H7 (cell line): ENCODE measurements at places on chromosomes 7 and 10. TPM values are rescaled to one million over a fixed set of nuclear protein-coding genes. Genes with fewer than 3 reads are reported as not detected.

DNA sequence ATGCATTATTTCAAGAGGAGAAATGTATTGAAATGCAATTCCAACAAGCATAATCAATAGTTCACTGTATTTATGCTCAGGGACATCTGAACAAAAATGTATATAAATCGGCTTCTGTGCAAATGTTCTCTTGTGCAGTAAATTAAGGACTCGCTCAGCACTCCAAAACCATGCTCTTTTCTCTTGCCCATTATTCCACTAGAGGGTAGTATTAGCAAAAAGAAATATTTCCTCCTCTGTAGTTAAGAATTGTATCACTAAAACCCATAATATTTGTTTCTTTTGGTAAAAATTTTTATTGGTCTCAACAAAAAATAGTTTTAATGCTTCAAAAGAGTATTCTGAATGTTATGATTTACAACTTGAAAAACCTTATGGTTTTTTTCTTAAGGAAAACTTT is 803.1 kb downstream of the PCDH15 start:
- DNase-seq, result peak; percentile 5

DNA sequence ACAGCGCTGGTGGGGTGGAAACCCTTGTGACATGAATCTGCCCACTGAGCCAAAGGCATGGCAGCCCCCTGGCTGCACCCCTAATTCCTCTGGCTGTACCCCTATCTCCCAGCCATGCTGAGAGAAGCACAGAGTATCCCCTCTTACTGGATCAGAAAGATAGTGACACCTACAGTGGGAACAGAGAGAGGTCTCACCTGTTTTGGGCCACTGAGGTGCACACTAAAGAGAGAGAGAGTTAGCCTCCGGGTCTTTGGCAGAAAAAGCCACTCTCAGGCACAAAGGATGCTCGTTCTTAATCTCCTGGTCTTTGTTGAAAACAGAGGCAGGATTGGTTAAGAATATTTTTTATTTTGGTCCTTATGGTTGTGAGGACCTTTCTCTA is 11.3 kb downstream of the TSPAN14 start:
- DNase-seq, result no peak

GRCh38 chr10:51832652-51833383 is 133.4 kb upstream of the CSTF2T start:
- no peak for DNase-seq

Gene PSMG3
- 45.9 and 49.8 TPM in 2 replicates for total RNA-seq

GRCh38 chr10:119203006-119203405 is 4.4 kb upstream of the GRK5 start:
- DNase-seq, result no peak

DNA sequence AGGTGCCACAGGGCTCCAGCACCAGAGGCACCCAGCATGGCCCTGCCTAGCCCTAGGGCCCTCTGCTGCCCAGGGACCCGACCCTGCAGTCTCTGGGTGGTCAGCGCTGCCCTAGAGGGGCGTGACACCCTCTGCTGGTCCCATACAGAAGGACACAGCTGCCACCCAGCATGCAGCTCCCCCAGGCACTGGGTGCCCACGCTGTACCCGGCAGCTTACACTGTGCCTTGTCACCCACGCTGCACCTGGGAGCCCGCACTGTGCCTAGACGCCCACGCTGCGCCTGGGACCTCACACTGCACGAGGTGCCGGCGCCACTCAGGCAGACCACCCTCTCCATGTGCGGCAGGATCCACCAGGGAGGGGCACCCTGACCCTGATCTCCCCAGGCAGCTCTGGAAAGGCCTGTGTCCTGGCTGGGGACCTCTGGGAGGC is 55.2 kb downstream of the PWWP2B start:
- peak; percentile 78 for DNase-seq

Gene KAT6B
- 5.2 and 11.2 TPM in 2 replicates for total RNA-seq

Gene MAP3K8
- total RNA-seq, result 10.5 and 12.9 TPM in 2 replicates

Gene LRRC61
- 38.3 and 39.4 TPM in 2 replicates for total RNA-seq

DNA sequence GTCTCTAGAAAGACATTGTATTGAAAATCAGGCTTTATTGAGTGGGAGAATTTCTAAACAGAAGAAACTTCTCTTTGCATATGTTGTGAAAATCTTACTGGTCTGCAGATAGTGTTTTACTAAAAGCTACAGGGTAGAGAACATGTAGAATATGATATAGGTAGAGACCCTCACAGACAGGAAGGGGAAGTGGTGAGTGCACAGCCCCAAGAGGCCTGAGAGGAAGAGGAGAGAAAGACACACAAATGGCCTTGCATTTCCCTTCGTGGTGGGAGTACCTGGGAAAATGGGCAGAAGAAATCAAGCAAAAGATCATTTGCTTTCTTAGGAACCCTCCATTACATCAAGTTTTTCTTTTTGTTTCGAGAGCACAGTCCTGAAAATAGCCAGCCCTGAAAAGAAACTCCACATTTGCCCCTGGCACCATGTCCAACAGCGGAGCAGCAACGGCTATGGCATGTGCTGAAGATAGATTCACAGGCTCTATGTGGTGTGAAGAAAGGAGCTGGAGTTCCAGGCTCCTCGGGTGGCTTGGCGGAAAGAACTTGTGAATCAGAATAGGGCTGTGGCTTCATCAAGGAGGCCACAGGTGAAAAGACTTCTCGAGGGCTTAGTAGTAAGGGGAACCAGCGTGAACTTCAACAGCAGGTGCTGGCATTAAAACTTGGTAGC is 143.5 kb downstream of the CALCR start:
- no peak for DNase-seq

DNA sequence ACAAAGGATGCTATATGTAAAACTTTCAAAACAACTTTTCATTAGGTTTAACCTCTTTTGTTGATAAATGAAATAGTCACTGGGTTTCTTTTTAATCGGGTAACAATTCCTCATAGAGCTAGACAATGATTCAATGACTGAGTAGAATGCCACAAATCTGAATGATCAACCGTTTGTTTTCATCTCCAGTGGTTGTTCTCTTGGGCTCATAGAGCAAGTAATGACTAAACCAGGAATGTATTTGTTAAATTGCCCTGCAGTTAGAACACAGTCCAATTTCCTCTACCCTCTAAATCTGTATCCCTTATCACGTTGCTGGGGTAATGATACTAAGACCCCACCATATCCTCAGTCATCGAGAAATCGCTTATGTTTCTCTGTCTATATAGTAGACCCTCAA is 40.0 kb downstream of the CNNM1 start:
- no peak for DNase-seq

DNA sequence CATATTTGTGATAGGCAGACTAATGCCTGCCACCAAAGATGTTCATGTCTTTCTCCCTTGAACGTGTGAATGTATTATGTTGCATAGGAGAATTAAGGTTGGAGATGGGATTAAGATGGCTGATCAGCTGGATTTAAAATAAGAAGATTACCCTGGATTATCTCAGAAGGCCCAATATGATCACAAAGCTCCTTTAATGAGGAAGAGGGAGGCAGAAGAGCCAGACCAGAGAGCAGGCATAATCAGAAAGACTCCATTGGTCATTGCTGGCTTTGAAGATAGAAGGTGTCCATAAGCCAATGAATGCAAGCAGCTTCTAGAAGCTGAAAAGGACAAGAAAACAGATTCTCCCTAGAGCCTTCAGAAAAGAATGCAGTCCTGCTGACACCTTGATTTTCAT is 410.3 kb downstream of the GRM8 start:
- DNase-seq, result no peak

DNA sequence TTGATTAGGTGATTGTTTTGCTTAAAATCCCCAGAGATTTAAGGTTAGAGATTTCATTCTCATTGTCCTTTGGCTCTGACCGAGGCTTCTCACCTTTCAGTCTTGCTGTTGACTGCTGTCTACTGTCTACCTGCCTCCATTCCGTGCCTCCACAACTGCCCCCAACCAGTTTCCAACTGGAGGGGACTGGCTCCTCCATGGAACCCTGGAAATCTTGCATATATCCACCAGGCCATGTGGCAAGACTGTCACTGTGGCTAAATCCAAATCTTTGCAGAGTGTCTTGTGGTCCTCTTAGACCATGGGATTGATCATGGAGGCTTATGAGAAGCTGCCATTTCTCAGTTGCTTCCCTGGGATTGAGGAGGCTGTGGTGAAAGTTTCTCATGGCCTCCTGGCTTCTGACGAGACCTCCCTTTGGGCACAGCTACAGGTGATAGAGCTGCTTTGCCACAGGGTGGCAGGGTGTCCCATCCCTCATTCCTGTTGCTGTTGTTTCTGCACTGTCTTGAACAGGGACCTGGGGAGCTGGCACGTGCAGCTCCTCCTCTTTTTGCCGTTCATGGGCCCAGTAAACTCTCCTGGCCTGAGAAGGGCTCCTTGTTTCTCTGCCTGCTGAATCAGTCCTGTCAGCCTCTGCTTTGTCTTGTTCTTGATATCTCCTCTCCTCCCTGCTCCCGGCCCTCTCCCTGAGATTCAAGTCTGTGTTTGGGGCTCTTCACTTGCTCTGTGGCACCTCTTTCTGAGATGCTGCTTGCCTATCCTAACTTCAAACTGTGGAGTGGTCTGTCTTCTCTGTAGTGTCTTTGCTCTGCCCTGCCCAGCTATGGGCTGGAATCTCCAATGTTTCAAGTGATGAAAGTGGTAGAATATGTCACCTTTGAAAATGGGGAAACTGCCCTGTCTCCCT is 63.6 kb upstream of the IGFBP3 start:
- peak; percentile 29 for DNase-seq

- no peak for DNase-seq
Measured at GRCh38 chr10:11148142-11149028, 130.7 kb downstream of the CELF2 start.

- DNase-seq, result no peak
Measured at GRCh38 chr7:11177793-11178192, 204.1 kb downstream of the PHF14 start.

DNA sequence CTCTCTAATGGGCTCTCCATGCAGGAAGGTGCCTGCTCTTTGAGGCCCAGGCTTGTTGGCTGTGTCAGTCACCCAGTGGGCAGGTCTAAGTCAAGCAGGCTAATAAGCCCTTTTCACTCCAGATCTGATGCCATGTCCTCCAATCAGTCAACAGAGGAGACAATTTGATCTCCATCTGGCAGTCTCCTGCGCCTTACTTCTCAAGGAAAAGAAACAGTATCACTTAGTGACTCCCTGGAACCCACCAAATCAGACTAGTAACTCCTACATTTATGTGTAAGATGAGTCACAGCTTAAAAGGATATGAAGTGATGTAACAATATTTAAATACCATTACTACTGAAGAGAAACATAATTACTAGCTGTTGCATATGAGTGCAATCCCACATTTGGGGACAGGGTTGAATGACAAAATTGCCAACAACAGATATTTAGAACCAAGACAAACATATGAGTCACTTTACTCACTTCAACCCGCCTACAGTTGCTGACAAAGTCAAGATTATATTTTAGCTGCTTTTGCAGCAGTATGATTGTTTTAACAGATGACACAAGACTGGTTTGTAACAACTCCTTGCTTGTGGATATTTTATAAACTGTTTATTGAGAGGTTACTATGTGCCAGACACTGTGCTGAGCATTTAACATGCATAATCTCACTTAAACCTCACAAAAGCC is 72.1 kb downstream of the USP6NL start:
- DNase-seq, result no peak

DNA sequence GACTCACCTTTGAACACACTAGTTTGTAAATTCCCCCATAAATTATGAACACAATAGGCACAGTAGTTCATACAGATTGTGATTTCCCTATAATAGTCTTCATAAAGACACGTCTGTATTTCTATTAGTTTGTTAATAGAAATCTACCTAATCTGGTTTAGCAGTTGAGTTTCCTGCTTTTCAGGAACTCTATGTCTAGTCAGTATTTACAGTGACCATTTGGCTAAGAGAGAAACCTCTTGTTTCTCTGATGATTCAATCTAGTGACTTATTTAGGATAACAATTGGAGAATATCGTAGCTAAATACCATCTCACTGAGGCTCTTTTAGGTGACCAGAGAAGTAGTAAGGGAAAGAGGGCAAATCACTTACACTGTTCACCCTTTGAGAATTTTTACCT is 5.9 kb upstream of the HERPUD2 start:
- no peak for DNase-seq
